Myometrial cell (primary cell): ENCODE measurements at places on chromosomes 13 and 19. TPM values are rescaled to one million over a fixed set of nuclear protein-coding genes. Genes with fewer than 3 reads are reported as not detected.

SLC6A16 gene
- total RNA-seq: not detected in 2 replicates

SOX21 gene
- not detected in 2 replicates for total RNA-seq

IZUMO2 gene
- total RNA-seq: not detected in 2 replicates

BRME1 gene
- total RNA-seq: under 0.01 TPM in 1 of 2 replicates, not detected in the other

ZNF582 gene
- 0.35 and 0.58 TPM in 2 replicates for total RNA-seq

KLF2 gene
- 0.58 and 1.9 TPM in 2 replicates for total RNA-seq

NRTN gene
- 0.86 TPM in 1 of 2 replicates, not detected in the other for total RNA-seq

LIM2 gene
- total RNA-seq: not detected in 2 replicates

KIR2DL1 gene
- total RNA-seq: not detected in 2 replicates

RNF113B gene
- total RNA-seq: not detected in 2 replicates

PALM gene
- 0.35 and 6.3 TPM in 2 replicates for total RNA-seq

PGLYRP1 gene
- total RNA-seq: not detected in 2 replicates

ZIC2 gene
- 0.18 TPM in 1 of 2 replicates, not detected in the other for total RNA-seq

DMKN gene
- total RNA-seq: 11.0 and 12.1 TPM in 2 replicates

ZNF763 gene
- total RNA-seq: 0.53 and 0.86 TPM in 2 replicates

SELENOV gene
- not detected in 2 replicates for total RNA-seq

RASAL3 gene
- total RNA-seq: 1.4 TPM in 1 of 2 replicates, not detected in the other

NOVA2 gene
- not detected in 2 replicates for total RNA-seq

ADGRE3 gene
- not detected in 2 replicates for total RNA-seq

ANKRD24 gene
- total RNA-seq: 0.18 and 0.58 TPM in 2 replicates

FPR3 gene
- total RNA-seq: not detected in 2 replicates

CAPS gene
- 0.58 and 0.71 TPM in 2 replicates for total RNA-seq

SIGLEC7 gene
- total RNA-seq: not detected in 2 replicates

PLVAP gene
- not detected in 2 replicates for total RNA-seq

PLPP2 gene
- 29.2 and 38.9 TPM in 2 replicates for total RNA-seq

PLIN5 gene
- 0.18 TPM in 1 of 2 replicates, not detected in the other for total RNA-seq

C1QTNF9B gene
- total RNA-seq: 0.89 and 2.6 TPM in 2 replicates

UHRF1 gene
- 37.9 and 39.5 TPM in 2 replicates for total RNA-seq

ARMC6 gene
- 38.1 and 49.3 TPM in 2 replicates for total RNA-seq

NXNL1 gene
- not detected in 2 replicates for total RNA-seq

MAMSTR gene
- total RNA-seq: 2.7 and 4.9 TPM in 2 replicates

C19orf67 gene
- total RNA-seq: not detected in 2 replicates

ZNF610 gene
- total RNA-seq: 1.2 and 2.9 TPM in 2 replicates

TMPRSS9 gene
- not detected in 2 replicates for total RNA-seq

KLK10 gene
- not detected in 2 replicates for total RNA-seq

PSG3 gene
- not detected in 2 replicates for total RNA-seq

S1PR4 gene
- not detected in 2 replicates for total RNA-seq

FCAR gene
- total RNA-seq: not detected in 2 replicates

TRMT1 gene
- total RNA-seq: 39.7 and 44.4 TPM in 2 replicates

KLK15 gene
- not detected in 2 replicates for total RNA-seq

EFNB2 gene
- total RNA-seq: 25.1 and 25.9 TPM in 2 replicates

ADAT3 gene
- total RNA-seq: 1.1 and 6.3 TPM in 2 replicates

WTIP gene
- 34.2 and 46.7 TPM in 2 replicates for total RNA-seq

CHERP gene
- total RNA-seq: 2.9 and 4.6 TPM in 2 replicates

ZNF20 gene
- 2.6 and 3.0 TPM in 2 replicates for total RNA-seq

IZUMO4 gene
- total RNA-seq: 0.86 TPM in 1 of 2 replicates, not detected in the other

POU2F2 gene
- under 0.01 and 0.18 TPM in 2 replicates for total RNA-seq

ZNF556 gene
- total RNA-seq: not detected in 2 replicates

SH2D3A gene
- 0.18 TPM in 1 of 2 replicates, not detected in the other for total RNA-seq
